ENCODE measurements at places on chromosomes 16 and 17.

GRCh38 chr17:82589851-82590180 is 58.4 kb downstream of the WDR45B start:
- no peak for DNase-seq

GRCh38 chr17:27525316-27525715 is 69.1 kb downstream of the KSR1 start:
- DNase-seq, result no peak

DNA sequence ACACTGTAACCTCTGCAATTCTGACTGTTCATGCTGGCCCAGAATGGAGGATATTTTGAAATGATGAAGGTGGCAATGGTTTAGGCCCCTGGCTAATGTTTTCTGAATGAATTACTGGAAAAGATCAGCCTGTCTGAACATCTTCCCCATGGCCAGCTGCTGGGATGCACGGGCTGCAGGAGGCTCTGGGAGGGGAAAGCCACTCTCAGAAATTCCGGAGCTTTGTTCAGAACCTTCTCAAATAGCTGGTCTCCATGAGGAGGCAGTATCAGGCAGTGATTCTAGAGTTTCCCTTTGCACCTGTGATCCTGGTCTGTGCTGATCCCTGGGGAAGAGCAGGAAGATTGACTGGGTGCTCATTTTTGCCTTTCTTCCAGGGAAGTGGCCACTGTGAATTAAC is 5.0 kb downstream of the SLC6A2 start:
- DNase-seq, result no peak

GRCh38 chr16:56275076-56275475 is 83.8 kb downstream of the GNAO1 start:
- DNase-seq, result no peak

- DNase-seq, result no peak
Measured at GRCh38 chr17:2385240-2386210, 15.3 kb downstream of the MNT start.

DNA sequence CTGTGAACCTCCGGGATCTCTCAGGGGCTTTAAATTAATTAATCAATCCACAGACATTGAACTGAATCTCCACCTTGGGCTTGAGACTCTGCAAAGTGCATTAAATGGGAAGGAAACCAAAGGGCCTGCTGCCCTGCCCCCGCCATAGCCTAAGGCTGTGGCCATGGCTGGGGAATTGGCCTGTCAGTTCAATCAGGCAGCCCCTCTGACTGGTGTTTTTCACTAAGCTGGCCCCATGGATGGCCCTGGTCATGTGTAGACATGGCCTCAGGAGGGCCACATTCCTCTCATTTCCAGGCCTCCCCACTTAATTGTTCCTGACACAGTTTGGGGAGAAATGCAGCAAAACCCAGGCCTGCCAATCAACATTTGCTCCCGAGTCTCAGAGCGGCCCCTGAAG is 499.8 kb downstream of the WWOX start:
- no peak for DNase-seq
